ENCODE measurements at places on chromosomes 2 and 18.
A peak's percentile ranks its signal among the peaks of the same experiment; 100 is the strongest.

DNA sequence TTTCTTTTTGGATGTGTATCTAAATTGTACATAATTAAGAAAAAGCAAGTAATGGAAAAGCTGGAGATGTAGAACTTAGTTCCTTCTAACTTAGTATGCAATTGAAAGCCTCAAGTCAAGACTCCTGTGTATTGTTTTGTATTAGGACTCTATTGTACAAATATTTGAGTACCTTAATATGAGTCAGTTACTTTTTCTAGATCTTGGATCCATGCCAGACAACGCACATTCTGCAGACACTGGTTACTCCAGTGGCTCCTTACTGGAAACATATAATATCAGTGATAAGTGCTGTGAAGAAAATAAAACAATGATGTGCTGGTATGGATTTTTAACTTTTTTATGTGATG lies 1.5 kb downstream of the SLC39A10 start:
- DNase-seq: no peak

GRCh38 chr2:235521844-235522243 lies 28.0 kb downstream of the AGAP1 start:
- DNase-seq: no peak

DNA sequence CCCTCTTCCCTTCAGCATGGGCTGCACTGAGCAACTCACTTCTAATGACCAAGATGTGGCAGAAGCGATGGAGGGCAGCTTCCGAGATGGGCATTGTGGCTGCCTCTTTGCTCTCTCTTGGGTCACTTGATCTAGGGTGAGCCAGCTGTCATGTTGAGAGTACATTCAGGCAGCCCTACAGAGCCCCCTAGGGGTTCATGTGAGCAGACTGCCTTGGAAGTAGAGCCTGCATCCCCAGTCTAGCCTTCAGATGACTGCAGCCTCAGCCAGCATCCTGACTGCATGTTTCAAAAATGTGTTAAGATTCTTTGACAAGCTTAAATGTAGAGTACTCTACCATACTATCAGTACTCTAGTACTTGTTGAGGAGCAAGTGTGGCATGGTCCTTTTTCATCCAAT lies 143.9 kb downstream of the NCK2 start:
- DNase-seq: no peak

- DNase-seq: no peak
Observed at GRCh38 chr2:200985799-200986198, 22.3 kb upstream of the ORC2 start.

GRCh38 chr2:71299507-71299906 lies 32.1 kb upstream of the ZNF638 start:
- no peak for DNase-seq

DNA sequence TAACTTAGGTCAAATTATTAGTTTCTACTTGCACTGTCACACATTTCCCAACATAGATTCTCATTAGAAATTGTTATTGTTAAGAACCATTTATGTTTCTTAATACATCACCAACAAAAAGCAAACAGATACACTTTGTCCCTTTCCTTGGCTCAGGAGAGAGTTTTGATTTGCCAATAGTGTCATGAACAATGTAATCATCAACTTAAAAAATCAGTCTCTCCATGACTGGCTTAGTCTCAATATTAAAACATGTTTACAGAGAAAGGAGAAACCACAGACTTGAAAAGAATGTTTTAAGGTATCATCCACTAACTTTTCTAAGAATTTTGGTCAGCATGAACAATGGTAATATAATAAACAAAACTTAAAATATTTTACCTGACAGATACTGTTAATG lies 416.5 kb upstream of the KCNH7 start:
- no peak for DNase-seq

- no peak for DNase-seq
Observed at GRCh38 chr2:164981217-164981990, 26.1 kb upstream of the SLC38A11 start.

DNA sequence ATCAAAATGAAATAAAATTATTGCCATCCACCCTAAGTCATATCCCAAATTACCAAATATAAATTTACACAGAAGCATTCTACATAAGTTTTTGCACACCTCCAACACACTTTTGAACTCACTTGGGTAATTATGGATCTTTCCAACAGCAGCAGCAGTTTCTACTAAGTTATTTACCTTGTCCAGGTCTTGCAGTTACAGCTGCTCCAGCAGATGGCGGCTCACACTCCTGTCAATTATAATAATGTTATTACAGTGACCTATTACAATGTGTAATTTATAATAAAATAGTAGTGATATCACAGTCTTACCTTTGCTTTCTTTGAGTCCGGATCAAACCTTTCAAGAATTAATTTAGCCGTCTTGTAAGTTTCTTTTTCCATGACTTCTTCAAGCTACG lies 37.9 kb downstream of the LNPK start:
- DNase-seq: no peak

DNA sequence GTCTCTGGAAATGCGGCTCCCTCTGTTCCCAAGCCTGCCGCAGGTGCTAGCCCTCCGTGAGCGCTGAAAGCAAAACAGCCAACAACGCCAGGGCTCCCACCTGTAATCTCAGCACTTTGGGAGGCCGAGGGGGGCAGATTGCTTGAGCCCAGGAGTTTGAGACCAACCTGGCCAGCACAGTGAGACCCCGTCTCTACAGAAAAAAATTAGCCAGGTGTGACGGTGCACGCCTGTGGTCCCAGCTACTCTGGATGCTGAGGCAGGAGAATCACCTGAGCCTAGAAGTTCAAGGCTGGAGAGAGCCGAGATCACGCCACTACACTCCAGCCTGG lies 41.3 kb upstream of the PTMA start:
- no peak for DNase-seq

DNA sequence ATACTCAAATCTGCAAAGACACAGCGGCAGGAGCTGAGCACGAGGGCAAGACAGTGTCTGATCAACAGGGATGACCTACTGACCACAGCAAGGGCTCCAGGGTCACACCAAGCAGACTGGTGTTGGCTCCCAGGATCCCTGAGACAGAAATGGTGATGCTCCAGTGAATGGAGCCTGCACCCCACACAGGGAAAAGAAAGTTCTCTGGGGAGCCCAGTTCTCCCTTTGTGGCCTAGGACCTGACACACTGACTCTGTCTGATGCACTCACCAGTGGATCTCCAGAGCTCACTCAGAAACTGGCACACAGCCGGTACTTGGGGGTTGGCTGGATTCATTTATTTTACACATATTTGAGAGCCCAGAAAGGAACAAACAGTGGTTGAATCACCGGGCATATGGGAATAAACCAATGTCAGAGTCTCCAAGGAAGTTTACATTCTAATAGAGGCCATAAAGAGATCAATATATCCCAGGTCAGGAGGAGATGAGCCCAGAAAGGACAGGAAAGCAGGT lies 215.6 kb upstream of the ARL4C start:
- no peak for DNase-seq

DNA sequence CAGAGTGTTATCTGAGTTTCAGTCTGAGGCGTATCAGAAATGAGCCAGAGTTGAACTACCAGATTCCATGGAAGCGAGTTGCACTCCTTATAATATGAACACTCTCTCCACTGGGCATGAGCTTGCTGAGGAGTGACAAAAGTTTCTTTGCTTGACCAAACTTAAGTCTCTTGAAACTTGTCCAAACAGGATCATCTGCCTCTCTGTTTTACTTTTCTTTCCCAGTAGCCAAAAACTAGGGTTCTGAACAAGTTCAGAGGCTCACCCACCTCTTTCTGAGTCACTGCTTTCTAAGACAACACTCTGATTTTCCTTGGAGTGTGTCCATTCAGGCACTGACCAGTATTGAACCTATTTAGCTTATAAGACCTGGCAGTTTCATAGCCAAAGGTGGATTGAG lies 233.2 kb upstream of the TCF4 start:
- DNase-seq: no peak

DNA sequence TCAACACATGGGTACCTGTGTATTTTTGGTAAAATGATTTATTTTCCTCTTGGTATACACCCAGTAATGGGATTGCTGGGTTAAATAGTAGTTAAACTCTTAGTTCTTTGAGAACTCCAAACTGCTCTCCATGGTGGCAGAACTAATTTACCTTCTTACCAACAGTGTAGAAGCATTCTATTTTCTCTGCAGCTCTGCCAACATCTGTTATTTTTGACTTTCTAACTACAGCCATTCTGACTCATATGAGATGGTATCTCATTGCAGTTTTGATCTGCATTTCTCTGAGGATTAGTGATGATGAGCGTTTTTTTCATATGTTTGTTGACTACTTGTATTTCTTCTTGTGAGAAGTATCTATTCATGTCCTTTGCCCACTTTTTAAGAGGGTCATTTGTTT lies 180.6 kb downstream of the FSIP2 start:
- no peak for DNase-seq

- no peak for DNase-seq
Observed at GRCh38 chr2:174300114-174300513, 34.6 kb upstream of the SP9 start.

GRCh38 chr2:204973616-204974015 lies 428.3 kb downstream of the PARD3B start:
- no peak for DNase-seq

GRCh38 chr18:8988260-8988871 lies 114.1 kb upstream of the NDUFV2 start:
- peak; percentile 21 for DNase-seq

GRCh38 chr2:88692187-88692586 lies 714 bp downstream of the RPIA start:
- no peak for DNase-seq

- no peak for DNase-seq
Observed at GRCh38 chr18:23971097-23971440, 43.5 kb upstream of the TTC39C start.

DNA sequence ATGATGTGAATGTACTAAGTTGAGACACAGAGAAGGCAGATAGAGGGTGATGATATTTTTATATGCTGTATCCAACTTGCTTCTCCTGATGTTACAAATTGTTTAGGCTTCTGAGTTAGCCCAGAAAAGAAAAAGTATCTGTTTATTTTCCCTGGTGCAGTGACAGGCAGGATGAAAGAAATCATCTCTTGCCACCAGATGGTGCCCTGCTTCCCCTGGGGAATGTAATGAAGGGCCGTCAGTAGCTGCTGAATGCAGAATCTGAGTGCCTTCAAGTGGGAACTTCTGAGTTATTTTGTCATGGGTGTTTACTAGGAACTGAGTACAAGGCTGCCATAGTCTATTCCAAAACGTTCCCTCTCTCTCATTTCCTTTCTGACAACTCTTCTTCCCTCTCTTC lies 525.6 kb downstream of the MBD2 start:
- no peak for DNase-seq

GRCh38 chr2:186917866-186918265 lies 68.9 kb upstream of the ZSWIM2 start:
- DNase-seq: no peak

DNA sequence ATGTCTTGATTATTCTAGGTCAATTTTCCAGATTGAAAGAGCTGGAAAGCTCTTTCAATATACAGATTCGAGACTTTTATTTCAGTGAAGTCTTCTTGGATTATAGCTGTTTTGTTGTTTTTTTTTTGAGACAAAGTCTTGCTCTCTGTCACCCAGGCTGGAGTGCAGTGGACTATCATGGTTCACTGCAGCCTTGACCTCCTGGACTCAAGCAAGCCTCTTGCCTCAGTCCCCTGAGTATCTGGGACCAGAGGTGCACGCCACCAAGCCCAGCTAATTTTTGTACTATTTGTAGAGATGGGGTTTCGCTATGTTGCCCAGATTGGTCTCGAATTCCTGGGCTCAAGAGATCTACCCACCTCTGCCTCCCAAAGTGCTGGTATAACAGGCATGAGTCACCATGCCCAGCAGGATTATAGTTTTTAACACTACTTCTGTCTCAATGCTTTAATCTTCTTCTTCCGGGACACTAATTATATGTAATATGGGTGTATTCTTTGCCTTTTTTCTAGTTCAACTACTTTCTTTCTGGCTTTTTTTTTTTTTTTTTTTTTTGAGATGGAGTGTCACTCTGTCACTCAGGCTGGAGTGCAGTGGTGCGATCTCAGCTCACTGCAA lies 62.3 kb downstream of the USP37 start:
- no peak for DNase-seq

DNA sequence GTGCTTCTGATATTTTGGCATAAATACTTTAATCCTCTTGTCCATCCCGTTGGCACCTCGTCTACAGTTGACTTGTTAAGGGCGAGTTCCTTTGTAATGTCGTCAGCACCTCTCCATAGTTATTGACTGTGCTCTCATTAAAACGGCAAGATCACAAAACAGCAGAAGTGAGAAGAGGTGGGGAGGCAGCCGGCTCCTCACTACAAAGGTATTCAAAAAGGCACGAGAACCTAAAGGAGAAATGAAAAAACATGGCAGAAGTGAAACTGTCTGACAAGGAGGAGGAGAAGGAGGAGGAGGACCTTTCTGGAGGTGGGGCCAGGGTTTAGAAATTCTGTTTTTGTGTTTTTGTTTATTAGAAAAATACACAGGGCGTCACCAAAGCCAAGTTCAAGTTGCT lies 235.6 kb downstream of the BCL11A start:
- no peak for DNase-seq

- DNase-seq: no peak
Observed at GRCh38 chr2:133434959-133435668, 133.1 kb downstream of the NCKAP5 start.

- DNase-seq: peak; percentile 50
Observed at GRCh38 chr2:127081826-127082633, 24.9 kb downstream of the BIN1 start.

- no peak for DNase-seq
Observed at GRCh38 chr2:9261231-9261883, 54.7 kb downstream of the ASAP2 start.

GRCh38 chr2:106885971-106886915 lies at the start of gene ST6GAL2:
TSS of gene ST6GAL2 (minus strand) at chr2:106886167. CDS start at chr2:106843977, 42,190 bp downstream.
- no peak for DNase-seq

DNA sequence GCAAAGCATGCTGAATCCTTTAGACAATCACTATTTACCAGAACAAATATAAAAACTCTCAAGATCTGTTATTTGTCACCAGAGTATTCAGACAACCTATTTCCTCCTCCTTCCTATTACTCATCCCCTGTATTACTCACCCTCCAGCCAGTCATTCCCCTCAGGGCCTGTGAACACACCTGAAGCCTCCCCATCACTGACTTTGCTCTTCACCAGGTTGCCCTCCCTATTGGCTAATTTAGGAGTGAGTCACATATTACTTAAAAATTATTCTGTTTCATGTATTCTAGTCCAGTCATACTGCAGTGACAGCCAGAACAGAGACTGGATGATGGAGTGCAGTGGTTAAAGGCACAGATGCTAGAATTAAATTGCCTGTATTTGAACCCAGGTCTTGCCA lies 3.7 kb upstream of the ATG16L1 start:
- DNase-seq: no peak

Measured in activated CD8-positive, alpha-beta memory T cell treated with anti-CD3 and anti-CD28 coated beads for 1 hour (primary cell).